ENCODE measurements at places on chromosomes 7 and 10.
A peak's percentile ranks its signal among the peaks of the same experiment; 100 is the strongest.

GRCh38 chr10:34967335-34967880 lies 122.7 kb downstream of the CUL2 start:
- DNase-seq, result peak; percentile 42

- no peak for DNase-seq
Observed at GRCh38 chr7:123612024-123612423, 10.4 kb downstream of the ASB15 start.

- peak; percentile 45 for DNase-seq
Observed at GRCh38 chr7:142557971-142558582, 191.2 kb upstream of the PRSS1 start.

DNA sequence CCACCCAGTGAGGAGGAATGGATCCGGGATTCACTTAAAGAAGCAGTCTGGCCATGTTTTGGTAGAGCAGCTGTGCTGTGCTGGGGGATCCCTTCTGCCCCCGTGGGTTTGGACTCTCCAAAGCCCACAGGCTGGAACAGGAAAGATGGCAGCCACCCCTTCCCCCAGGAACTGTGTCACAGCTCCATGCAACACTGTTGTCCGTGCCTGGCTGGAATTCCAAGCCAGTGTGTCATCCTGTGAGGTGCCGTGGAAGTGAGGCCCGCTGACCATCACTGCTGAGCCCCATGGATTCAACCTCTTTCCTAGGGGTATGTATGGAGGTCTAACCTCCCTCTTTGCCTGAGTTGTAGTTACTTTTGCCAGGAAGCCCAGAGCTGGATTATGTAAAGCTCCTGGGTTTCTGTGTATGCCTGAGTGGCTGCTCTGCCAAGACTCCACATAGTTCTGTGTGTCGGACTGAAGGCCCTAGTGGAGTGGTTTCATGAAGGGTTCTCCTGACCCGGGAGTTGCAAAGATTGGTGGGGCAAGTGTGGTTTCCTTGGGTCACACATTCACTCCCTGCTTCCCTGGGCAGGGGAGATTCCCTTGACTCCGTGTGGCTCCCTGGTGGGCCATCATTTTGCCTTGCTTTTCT lies 35.1 kb upstream of the PCGF5 start:
- peak; percentile 67 for DNase-seq

DNA sequence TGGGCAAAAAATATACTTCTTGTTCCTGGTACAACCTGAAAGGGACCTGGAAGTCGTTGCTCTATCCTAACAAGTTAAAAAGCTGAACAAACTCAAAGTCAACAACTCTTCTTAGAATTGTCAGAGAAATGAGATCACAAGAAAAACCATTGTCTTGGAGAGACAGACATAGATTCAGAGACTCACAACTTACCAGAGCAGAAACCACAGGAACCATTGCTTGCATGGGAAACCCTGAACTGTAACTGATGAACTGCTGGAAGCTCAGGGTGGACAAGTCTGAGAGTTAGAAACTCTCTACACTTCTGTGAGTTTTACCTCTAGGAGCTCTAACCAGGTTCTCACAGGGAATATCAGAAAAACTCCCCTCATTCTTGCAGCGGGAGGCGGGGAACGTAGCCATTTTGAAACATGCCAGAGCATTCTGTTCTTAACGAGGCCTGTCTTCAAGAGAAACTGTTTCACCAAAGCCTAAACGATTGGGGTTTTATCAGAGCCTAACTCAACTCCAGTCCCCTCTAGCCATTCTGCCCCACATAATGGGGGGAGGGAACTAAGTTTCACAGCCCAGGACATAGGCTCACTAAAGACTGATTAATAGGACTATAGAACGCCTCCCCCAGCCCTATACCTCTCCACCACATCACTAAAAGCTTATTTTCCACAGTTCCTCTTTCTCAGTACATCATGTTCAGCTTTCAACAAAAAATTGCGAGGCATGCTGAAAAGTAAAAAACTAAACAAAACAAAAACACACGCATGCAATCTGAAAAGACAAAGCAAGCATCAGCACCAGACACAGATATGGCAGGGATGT lies 12.0 kb upstream of the GSDME start:
- DNase-seq, result no peak

DNA sequence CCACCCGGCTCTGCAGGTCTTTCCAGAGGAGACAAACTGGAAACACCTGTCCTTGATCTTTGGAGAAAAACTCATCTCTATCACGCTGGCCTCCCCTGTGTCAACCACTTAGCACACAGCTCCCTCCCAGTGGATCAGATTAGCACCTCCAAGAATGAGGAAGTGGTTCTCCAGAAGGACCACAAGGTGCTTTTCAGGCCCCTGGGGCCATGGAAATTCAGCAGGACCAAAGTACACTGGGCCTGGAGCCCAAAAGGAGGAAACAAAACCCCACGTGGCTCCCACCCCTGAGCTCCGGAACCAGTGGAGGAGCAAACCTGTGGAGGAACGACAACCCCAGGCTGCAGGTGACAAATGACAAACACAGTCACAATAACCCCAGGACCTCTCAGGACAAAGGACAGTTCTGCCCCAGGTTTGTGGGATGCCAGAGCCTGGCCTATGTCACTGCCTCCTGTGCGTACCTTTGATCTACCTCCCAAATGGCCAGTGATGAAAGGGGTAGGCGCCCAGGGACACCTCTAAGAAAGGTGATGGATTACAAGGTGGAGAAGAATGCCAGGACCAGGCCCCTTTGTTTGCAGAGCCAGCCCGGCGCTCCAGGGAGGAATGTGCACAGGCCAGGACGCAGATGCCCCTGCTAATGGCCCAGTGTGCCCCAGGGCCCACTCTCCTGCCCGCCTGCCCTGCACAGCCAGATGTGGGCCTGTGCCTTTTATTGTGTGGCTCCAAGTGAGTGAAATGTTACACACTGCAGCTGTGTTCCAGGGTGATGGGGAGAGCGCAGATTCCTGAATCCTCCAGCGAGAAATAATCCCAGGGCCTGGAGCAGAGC lies 5.7 kb downstream of the TNS3 start:
- DNase-seq, result no peak

DNA sequence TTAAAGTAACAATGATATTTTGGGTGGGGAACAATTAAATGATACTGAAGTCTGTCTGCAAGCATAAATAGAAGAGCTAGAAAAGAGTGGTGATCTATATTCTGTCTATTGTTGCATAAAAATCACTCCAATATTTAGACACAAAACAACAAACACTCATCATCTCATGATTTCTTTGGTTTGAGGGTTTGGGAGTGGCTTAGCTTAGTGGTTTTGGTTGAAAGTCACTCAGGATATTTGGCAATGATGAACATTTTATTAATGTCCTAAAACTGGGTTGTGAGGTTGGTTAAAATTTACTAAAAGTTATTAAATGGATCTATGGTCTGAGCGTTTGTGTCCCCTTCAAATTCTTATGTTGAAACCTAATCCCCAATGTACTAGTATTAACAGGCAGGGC lies 54.7 kb upstream of the EGFR start:
- DNase-seq, result no peak

DNA sequence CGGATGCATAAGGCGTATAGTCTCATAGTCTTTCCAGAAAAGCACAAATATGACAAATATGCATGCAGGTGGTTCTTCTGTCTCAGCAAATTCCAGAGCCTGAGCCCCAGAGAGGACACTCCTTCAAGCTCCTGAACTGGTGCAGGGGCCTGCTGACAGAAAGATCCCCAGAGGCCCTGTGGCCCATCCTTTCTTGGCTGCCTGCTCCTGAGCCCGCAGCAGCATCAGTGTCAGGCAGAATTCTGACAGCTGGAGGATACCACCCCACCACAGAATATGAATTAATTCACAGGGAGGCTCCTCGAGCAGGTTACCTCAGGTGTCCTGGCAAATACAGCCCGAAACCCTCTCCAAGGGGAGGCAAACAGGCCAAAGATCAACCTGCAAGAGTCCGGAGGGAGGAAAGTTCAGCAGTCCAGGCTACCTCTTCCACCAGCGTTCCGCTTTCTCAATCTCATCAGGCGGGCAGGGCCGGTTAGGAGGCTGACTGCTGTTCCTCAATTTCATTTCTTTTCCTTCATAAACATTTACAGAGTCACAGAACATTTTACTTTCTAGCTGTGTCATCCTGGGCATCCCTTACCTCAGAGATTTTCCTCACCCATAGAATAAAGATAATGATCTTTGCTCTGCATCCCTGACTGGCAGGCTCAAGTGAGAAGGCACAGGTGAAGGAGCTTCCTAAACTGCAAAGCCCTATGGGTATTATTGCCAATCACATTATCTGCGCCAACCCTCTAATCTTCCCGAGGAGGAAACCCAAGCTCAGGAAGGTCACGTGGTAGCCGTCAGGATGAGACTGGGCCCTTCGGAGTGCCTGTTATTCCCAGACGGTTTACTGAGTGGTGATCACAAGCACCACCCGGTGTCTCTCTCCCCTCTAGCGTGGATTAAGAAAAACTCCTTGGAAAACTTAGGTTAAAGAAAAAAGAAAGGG lies 1.4 kb downstream of the DNAJB12 start:
- no peak for DNase-seq

DNA sequence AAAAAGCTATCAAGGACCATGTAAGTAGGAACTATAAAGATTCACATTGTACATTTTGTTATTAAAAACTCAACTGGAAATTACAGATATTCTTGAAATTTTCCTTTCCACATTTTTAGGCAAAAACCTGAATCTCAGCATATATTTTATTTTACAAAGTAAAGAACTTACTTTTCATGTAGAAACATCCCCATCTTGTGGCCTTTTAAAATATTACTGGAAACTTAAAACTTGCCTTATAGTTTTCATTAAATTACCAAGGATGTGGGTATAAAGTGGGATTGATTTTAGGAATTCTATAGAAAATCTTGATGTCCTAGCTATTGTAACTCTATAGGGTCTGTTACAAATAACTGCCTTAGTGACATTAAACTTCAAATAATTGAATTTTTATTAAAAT lies 10.6 kb downstream of the DBF4 start:
- DNase-seq, result no peak

- DNase-seq, result no peak
Observed at GRCh38 chr10:105243381-105243780, 602.3 kb downstream of the SORCS3 start.
